ENCODE measurements at places on chromosomes 16 and 17.

GRCh38 chr16:2473999-2474876, 689 bp upstream of the TBC1D24 start:
- DNase-seq = peak; percentile 52

GRCh38 chr17:45313421-45313771, 3.4 kb downstream of the MAP3K14 start:
- no peak for DNase-seq

GRCh38 chr16:63488955-63489354, 1452.7 kb upstream of the CDH8 start:
- no peak for DNase-seq

GRCh38 chr16:28958216-28958615, 7.5 kb downstream of the NFATC2IP start:
- DNase-seq = no peak

DNA sequence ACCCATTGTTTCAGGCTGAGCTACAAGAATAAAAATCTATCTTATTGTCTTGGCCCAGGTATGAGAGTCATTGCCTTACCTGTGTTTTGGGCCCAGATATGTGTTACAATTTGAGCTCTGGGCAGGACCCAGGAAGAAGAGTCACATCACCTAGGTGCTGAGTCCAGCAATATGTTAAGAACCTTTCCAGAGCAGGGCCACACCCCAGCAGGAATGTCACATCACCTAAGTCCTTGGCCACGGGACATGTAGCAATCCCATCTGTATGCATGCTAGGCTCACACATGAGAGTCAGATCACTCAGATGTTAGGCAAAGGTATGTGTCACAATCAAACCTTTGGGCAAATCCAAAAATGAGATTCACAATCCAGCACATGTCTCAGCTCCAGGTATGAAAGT, 2103.5 kb downstream of the TP53TG3F start:
- no peak for DNase-seq

DNA sequence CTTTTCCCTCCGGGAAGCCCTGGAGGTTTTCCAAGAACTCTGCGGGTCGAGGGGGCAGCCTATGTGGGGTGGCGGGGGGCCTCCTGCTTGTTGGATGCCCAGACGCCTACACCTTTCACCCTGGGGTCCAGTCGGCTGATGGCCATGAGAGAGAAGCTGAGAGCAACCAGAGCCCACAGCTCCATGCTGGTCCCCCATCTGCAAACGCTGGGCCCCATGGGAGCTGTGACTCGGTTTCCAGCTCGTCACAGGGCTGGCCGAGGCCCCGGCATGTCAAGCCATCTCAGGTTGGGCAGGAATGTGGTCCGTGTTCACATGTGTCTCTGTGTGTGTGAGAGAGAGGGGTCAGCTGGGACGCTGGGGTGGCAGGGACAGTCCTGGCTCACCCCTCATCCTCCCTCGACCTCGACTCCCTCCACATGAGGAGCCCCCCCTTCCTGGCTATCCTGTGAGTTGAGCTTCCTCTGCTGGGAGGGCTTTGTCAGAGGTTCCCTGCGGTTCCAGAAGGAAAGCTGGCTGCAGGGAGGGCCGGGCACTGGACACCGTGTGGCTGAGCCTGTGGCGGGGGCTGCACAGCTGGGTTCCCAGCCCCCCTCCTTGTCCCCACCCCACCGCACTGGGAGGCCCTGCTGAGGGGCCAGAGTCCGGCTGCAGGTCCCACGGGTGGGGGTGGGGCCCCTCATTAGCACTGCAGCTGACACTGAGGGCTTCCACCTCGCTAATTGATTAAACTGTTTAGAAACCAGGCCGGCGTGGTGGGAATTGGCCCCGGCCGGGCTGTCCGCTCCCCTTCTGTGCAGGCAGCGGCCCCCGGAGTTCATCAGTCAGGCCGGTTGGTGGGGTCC, 19.1 kb downstream of the METRNL start:
- DNase-seq = no peak

GRCh38 chr17:1112875-1113274, 66.9 kb downstream of the ABR start:
- DNase-seq = no peak

- DNase-seq = peak; percentile 75
These were observed 29.4 kb downstream of the CCR7 start for GRCh38 chr17:40535924-40536294.

GRCh38 chr17:11047228-11047627, 193.8 kb upstream of the SHISA6 start:
- no peak for DNase-seq

GRCh38 chr17:34519282-34519681, 60.1 kb upstream of the TMEM132E start:
- peak; percentile 1 for DNase-seq

GRCh38 chr17:40307001-40307730, 1.8 kb upstream of the RARA start:
- peak; percentile 95 for DNase-seq

GRCh38 chr17:37742762-37743611, 1.9 kb downstream of the HNF1B start:
- no peak for DNase-seq

DNA sequence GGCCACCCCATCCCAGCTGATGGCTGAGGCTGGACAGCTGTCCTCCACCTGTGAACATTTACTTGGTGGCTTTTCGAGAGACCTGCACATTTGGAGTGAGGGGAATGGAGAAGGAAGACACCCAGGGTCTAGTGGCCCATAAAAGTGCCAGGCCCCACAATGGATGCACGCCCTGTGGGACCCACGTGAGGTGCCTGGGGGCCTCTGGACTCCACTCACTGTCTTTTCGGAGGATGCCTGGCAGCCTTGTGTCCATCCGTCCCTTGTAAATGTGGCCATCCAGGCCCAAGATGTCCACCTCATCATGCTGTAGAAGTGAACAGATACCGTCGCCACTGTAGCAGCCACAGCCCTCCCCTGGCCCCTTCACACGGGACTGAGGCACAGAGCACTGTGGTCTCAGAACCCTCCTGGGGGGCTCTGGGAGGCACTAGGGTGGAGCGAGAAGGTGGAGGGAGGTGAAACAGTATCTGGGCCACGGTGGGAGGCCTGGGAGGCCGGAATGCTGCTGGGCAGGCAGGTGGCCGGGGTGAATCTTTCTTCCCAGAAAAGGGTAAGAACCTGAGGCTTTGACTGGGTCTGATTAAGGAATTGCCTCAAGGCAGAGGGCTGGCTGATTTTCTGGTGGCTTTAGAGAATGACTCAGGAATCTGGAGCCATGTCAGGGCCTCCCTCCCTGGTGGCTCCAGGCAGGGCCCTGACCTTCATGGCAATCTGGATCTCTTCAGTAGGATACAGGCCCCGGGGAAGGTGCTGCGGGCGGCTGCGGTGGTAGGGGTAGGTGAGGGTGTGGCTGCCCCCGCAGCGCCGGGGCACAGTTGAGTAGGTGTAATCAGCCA, 11.5 kb downstream of the UBALD2 start:
- DNase-seq = peak; percentile 80

DNA sequence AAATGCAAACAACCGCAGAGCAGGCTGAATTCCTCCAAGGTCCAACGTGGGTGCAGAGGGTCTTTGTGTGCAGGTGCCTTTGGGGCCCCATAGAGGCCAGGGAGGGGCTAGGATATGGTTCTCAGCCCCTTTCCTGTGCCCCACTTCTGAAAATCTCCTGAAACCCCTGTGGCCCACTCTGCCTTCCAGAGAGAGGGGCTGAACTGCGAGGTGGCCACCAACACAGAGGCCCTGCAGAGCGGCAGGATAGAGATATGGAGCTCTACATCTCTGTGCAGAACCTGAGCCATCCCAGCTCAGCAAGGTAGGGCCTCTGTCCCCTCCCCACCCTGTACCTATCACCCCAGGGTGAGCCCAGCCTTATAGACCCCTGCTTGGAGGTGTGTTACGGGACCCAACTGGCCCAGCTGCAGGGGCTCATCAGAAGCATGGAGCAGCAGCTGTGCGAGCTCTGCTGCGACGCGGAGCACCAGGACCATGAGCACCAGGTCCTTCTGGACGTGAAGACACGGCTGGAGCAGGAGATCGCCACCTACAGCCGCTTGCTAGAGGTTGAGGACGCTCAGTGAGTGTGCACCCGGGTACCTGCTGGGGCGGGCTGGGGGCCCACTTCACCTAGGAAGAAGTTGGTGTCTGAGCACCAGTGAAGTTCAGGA, 5.5 kb downstream of the USP6 start:
- DNase-seq = no peak

DNA sequence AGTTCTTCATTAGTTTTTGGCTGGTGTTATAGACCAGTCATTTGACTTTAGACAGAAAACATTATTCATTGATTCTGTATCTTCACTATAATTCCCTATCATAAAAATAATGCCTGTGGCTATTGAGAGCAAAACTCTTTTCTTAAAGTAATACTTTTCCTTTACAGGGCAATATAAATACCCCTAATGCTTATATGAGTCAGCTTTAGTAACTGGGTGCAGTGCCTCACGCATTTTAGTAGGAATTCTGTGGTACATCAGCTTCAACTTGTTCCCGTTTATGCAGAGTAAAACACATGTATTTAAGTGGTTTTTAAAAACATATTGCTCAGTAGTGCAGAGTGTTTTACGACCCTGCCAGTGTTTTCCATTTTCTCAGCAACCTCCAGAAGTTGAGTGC, 68.1 kb downstream of the SEC14L1 start:
- DNase-seq = peak; percentile 52

DNA sequence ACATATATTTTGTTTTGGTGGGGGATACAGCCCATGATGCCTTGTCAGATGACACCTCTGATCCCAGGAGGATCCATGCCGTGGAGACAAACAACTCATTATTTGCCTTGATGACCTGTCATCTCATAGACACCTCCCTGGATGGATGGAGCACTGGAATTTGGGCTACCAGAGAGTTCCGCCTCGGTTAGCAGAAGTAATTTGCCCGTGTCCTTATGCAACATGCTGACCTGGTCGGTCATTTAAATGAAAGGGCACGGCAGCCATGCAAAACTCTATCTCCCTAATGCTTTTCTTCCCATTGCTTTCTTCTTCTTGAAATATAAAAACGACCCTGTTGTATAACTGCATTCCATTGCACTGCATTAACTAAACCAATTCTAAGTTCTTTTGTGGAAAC, 145.3 kb downstream of the GRIN2A start:
- DNase-seq = no peak

- no peak for DNase-seq
These were observed 32.6 kb downstream of the KLHDC4 start for GRCh38 chr16:87733190-87733589.

DNA sequence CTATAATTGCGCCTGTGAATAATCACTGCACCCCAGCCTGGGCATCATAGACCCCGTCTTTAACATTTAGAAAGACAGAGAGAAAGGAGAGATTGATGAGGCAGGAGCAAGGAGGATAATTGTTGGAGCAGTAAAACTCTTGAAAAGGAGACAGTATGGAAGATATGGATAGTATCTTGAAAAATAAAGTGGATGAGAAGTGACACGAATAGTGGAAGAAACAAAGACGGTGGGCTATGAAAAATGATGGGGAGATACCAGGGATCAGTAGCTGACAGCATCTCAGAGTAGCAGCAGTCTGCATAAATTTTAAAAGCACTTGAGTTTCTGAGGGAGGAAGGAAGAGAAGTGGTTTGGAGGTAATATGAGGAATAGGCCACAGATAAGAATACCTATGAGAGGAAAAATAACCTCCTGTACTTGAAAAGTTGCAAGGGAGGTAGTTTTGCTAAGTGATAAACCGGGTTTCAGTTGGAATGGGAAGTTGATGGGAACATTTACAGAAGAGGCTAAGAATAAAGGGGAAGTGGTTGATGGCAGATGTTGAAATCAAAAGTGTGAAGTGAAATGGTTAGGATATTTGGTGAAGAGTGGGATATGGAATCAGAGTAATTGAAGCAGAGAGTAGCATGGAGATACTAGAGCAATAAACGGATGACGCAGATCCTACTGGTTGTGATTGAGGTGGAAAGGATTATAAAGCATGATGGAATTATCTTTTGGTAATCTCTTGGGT, 1.8 kb upstream of the PPM1D start:
- no peak for DNase-seq

DNA sequence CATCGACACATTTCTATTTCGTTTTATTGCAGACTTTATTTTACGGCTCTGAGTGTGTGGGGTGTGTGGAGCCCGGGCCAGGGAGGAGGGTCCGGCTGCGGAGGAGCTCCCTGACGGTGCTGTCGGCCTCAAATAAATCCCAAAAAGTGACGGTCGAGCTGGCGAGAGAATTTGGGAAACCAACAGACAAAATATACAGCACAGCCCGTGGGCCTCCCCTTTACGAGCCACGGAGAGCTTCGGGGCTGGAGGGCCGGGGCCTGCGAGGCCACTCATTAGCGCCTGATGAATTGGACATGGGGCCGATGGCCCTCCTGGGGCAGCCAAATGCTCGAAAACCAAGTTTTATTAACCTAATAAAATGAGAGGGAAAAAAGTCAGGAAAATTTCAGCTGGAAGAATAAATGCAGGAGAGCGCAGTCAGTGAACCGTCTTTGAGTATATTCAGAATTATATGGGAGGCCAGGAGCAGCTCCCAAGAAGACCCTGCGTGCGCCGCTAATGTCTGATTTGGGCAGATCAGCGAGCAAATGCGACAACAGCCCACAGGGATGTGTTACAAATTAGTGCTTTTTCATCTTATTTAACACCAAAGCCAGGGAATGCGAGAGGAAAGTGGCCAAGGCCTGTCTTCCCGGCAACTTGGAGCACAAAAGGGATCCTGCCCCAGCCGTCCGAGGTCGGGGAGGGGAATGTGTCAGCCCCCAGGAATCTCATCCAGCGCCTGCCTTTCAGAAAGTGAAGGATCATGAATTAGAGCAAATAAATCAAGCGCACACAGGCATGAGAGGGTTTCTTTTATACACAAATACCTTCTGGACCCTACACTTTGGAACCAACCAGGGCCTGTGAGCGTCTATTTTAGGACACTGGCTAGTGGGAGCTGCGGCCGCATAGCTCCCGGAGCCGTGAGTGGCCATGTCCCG, 249.1 kb downstream of the C16orf95 start:
- DNase-seq = no peak

GRCh38 chr16:89404561-89404960, 85.8 kb downstream of the ANKRD11 start:
- no peak for DNase-seq

GRCh38 chr17:58083491-58084316, 485 bp downstream of the DYNLL2 start:
- DNase-seq = peak; percentile 79

DNA sequence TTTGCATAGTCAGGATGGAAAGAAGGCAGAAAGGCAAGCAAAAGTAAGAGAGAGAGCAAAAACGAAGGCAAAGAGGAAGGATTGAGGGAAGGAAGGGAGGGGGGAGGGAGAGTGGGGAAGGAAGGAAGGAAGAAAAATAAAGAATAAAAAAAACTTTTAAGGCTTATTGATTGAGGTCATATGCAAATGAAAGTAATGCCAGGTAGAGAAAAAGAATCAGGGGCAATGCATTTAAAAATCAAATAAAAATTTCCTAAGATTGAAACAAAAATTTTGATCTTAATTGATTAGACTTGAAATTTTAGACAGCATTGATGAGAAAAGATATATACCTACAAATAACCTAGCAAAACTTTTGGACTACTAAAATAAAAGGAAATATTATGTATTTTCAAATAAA, 153.9 kb upstream of the KIF2B start:
- no peak for DNase-seq

DNA sequence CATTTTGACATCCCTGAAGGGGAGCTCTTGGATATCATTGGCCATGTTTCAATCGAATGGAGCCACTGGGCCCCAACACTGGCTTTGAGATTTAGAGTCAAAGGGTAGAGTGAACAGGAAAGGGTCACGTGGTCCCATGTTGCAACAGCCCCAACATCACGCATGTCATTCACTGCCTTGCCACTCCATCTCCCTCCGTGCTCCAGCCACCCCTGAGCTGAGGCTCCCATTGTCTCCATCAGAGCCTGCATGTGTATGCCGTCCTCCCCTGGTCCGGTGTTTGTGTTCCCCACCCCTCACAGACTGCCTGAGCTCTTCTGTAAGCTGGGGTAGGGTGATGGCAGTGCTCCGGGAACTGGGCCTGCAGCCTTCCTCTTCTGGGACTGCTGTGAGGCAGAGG, 12.1 kb downstream of the NFE2L1 start:
- no peak for DNase-seq

Measured in EH (cell line).